ENCODE measurements at places on chromosomes 7 and 10.

DNA sequence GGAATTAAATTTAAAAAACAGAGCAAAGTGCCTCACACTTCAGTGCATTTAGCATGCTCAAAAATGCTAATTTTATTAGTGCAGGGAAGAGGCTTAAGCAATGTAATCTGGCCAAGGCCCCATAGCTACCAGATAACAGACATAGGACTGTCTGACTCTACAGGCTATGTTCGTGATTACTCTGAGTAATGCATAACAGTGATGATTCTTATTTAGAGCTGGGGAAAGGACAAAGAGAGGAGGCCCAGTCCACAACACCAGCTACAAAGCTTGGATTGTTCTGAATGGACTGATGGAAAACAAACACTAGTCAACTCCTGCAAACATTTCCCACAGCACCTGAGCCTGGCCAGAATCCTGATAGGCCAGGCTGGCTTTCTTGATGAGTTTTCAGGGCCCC lies 8.4 kb upstream of the CH25H start:
- no peak for DNase-seq

DNA sequence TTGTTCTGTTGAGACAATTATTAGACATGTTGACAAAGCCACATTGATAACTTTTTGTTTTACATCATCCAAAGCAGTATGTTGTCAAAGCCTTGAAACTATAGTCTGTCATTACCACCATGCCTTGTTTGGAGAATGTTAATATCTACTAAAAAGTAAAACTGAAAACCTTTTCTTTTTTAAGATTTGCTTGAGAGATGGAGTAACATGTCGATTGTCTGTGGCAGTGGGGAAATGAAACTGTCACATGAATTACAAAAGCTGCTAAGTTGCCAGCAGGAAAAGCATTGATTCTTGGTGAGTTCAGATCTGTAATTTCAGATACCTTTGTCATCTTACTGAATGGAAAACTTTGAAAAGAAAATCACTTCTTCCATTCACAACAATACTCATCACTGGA lies 69.1 kb downstream of the TFPI2 start:
- no peak for DNase-seq

GRCh38 chr7:16592395-16592794 lies 53.2 kb downstream of the ANKMY2 start:
- no peak for DNase-seq

DNA sequence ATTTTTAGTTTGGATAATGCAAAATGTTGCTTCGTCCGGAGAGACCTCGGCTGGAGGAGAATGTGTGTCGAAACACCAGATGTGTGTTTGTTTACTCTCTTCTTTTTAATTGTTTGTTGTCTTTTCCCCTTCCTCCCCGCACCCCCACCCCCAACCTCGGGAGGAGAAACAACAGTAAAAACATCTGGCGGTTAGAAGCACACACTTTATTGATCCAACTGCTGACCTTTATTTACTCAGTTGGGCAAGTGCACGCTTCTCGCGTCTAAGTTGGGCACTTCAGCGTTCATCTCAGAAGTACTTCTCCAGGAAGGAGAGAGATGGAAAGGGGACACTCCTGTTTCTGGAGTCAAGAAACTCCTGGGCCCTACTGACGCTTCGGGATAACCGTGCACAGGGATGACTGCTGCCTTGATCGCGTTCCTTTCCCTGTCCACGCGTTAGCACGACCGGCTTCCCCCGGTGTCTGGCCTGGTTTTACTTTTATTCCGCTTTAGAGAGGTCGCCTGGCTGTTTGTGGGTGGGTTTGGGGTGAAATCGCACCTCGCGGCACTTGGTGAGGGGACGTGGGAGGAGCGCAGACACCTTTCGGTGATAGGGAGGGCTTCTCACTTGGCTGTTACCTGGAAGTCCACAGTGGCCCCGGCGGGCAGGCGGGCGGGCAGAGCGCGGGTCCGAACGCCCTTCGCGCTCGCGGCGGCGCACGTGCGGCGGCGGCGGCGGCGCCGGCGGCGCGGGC lies 168.3 kb upstream of the PPP1R3A start:
- DNase-seq: no peak

DNA sequence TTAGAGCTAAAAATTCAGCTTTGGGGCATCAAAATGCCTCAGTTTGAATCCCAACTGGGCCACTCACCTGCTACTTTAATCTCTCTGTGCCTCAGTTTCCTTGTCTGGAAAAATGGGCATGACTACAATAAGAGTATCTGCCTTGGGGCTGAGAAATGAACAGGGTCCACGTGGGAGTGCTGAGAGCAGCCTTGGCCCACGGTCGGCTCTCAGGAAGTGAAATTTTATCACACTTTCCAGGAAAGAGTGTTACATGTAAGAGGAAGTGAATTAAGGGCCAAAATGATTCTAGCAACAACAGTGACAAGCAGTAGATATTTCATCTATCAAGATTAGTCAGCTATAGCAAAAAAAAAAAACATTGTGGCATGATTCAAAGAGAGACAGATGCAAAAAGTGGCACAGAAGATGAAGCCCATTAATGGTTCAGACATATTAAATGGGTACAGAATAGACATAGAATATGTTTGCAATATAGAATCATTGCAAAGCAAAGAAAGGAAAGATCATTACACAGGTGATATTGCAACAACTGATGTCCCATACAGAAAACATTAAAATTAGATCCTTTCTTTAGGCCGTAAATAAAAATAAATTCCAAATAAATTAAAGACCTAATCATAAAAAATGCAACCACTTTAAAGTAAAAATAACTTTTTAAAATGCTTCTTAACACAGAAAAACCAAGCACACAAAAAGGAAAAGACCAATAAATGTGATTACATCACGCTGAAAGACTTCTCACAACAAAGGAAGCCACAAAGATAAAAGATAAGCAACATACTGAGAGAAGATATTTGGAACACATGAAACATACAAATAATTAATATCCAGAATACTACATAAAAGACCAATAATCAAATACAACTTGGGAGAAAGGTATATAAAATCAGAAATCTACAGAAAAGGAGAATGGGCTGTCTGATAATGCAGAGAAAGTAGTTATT lies 4.3 kb downstream of the TMEM273 start:
- DNase-seq: no peak

GRCh38 chr7:7114575-7115291 lies 67.6 kb upstream of the C1GALT1 start:
- no peak for DNase-seq

GRCh38 chr7:66143876-66144332 lies 29.3 kb downstream of the CRCP start:
- no peak for DNase-seq

DNA sequence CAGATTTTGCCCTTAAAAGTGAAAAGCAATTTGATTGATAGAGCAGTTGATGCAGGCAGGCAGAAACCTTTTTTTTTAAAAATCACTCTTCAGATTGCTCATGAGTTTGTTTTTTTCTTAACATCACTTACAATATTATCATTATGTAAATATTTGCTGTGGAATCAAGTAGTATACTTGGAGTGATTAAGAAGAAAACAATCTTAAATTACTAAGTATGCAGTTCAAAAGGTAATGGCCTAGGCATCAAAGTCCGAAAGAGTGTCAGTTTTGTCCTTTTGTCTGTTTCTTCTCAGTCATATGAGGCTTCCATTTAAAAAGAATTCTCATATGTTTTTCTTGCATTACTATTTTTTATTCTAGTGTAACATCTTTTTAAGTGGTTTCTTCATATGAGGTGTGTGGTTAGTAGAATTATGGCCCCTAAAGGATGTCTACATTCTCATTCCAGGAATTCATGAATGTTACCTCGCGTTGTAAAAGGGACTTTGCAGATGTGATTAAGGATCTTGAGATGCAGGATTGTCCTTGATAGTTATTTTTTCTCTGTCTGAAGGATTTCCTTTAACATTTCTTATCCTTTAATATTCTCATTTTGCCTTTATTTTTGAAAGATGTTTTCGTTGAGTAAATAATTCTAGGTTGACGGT lies 44.0 kb downstream of the BICC1 start:
- no peak for DNase-seq

- no peak for DNase-seq
These were observed 67.4 kb upstream of the ZNF438 start for GRCh38 chr10:31099094-31099493.

DNA sequence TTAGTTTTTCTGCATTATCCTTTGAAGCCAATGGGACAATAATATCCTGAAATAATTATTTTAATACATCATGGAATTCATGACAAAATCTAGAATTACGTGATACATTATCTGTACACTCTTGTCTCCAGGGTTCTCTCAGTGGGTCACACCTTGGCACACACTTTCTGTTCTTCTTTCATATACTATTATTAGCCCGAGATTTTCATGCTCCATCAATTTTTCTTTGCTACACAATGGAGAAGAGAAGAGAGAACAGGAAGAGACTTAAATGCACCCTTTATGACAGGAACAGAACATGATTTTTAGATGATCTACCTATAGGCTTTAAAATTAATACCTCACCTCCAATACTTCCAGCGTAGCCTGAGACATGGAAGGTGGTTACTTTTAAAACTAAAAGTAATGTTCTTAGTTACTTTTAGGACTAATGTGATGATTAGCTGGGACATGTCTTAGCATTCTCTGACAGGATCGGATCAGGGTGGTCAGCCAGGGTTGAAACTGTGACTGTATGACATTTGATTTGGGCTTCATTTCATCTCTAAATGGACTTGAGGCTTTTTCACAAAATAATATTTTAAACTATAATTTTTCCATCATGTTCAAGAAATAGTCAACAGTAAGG lies 148.2 kb upstream of the WNT16 start:
- DNase-seq: no peak

DNA sequence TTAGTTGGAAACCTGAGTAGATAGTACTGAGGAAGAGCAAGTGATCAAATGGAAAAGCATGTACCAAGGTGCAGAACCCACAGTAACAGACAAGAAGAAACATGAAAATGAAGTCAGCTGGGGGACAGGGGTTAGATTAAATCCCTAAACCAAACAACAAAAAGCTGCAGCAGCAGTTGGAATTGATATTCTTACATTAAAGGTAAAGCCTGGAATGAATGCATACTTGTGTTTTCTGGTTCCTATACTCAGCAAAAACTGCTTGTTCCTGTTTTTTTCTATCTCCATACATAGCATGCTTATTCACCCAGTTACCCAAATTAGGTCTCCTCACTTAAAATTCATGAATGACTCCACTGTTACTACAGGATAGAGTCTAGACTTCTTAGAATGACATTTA lies 92.4 kb downstream of the TPST1 start:
- no peak for DNase-seq

GRCh38 chr10:58414270-58415041 lies 29.2 kb downstream of the TFAM start:
- DNase-seq: no peak

DNA sequence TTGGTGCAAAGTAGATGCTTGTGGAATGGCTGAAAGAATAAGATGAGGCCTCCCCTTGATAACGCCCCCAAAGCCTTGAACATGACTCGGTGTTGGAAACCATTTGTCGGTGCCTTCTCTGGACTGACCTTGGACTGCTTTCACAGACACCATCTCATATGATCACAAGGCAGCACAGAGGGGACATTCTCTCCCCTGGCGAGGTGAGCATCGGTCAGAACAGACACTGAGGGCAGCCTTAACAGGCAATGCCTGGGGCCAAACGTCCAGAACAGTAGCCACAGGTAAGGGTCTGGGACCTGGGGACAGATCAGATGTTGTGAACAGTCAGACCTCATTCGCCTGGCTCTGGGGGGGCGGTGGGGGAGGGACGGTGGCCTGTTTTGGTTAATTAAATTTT lies 2.8 kb upstream of the TRRAP start:
- DNase-seq: no peak

GRCh38 chr10:113533801-113534200 lies 19.1 kb upstream of the HABP2 start:
- DNase-seq: no peak

DNA sequence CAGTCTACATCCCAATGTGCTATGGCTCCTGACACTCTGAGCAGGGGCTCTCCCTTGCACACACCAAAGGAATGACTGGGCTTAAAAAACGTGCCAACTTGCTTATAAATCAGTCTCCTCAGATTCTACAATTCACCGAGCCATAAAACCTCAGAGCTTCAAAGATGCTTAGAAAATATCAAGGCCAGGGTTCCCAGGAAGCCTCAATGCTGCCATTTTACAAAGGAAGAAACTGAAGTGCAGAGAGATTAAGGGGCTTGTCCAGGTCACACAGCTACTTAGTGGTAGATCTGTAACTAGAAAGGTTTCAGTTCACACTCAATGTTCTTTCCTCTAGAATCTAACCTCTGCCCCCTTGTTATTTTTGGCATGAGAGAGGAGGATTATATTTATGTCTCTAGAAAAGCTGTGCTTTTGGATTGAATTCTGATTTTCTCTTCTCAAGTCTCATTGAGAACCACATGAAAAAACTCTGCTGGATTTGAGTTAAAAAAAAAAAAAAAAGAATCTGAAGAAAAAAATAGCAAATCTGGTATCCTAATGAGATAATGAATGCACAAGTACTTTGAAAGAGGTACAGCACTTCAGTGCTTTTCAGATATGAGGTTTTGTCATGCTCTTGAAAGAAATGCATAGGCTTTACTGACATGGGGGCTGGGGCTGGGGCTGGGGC lies 22.3 kb upstream of the TSPAN33 start:
- DNase-seq: no peak

GRCh38 chr10:55233090-55233489 lies 432.1 kb upstream of the PCDH15 start:
- DNase-seq: no peak

- no peak for DNase-seq
These were observed 139.6 kb downstream of the SND1 start for GRCh38 chr7:127791446-127792189.

- DNase-seq: no peak
These were observed 1.9 kb downstream of the CRYGN start for GRCh38 chr7:151437866-151438516.

GRCh38 chr7:91771921-91772815 lies 108.3 kb downstream of the MTERF1 start:
- no peak for DNase-seq

- no peak for DNase-seq
These were observed 223.6 kb downstream of the MDFIC start for GRCh38 chr7:115145512-115145911.

- no peak for DNase-seq
These were observed 1082.6 kb upstream of the PHF14 start for GRCh38 chr7:9891056-9891455.

DNA sequence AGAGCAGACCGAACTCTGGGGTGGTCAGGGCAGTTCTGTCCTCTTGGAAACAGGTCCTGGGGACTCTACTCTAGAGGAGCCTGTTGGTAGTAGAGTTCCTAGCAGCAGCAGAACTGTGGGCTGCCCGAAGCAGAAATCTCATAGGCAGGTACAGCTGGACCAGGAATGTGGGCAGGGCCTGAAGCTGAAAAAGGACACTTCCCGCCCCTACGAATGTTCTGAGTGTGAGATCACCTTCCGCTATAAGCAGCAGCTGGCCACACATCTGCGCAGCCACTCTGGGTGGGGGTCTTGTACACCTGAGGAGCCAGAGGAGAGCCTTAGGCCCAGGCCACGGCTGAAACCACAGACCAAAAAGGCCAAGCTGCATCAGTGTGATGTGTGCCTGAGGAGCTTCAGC lies 8.3 kb upstream of the ZNF783 start:
- no peak for DNase-seq

DNA sequence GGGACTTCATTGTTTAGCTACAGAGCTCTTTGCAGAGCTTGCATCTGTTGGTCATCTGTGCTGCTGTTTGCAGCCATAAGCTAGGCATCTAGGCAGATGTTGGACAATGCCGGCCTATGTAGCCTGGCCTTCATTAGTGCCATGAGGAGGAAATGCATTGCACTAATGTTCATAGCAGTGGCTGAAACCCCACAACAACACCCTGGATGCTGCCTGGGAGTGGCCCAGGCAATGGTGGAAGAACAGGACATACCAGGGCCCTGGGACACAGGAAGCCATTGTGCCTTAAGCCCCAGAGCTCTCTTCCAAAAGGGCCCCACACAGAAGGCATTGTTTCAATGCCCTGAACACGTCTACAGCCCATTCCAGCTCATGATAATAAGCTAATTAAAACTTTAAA lies 131.5 kb upstream of the LYZL1 start:
- DNase-seq: no peak
